Chondrocyte (in vitro differentiated cells): ENCODE measurements at places on chromosomes 1 and 21. TPM values are rescaled to one million over a fixed set of nuclear protein-coding genes. Genes with fewer than 3 reads are reported as not detected.

GRCh38 chr1:112250892-112251291, 145.1 kb upstream of the CTTNBP2NL start:
- no peak for DNase-seq

GRCh38 chr1:67777440-67777839, 55.8 kb downstream of the GNG12 start:
- DNase-seq, result no peak

GRCh38 chr1:94926126-94926914, 590 bp downstream of the CNN3 start:
- peak; percentile 91 for DNase-seq

DNA sequence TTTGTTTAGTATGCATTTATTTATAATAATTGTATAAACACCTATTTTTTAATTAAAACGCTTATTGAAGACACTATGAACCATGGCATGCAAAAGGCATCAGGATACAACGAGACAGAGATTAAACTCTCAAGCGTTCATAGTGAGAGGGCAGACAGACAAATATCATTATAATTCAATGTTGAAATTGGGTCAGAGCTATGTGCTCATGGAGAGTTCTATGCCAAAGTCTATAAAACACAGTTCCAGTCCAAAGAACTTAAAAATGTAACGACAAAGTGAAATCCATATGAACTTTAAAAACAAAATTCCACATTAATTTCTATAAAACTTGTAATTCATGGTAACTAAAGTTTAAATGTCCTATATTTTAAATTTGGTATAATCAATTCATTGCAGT, 724.0 kb downstream of the LTN1 start:
- DNase-seq, result no peak

DNA sequence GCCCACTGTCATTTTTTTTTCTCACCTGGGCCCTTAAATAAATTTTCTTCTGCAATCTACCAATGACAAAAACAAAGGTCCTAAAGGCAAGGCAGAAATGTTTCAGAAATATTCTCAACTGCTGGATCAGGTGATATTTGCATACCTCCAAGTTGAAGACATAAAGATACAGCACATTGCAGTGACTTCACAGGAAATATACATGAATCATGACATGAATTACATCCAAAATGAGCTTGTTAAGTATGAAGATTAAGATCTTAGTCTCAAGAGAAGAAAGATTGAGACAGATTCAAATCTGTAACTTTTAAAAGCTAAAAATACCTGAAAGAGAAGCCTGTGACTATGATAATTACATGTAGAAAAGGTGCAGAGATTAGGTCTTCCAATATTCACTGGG, 207.8 kb downstream of the SIPA1L2 start:
- DNase-seq, result no peak

Gene C1orf226
- total RNA-seq, result 5.9 to 6.4 TPM (median 6.1 TPM) in 3 replicates

Gene RGS8
- total RNA-seq, result 0.17 TPM in 1 of 3 replicates, not detected in the others
